Right cardiac atrium (tissue), 5 donors: ENCODE measurements at places on chromosomes 6 and 20. TPM values are rescaled to one million over a fixed set of nuclear protein-coding genes. Genes with fewer than 3 reads are reported as not detected.

GRCh38 chr20:10631126-10631525 is 42.7 kb downstream of the JAG1 start:
- no peak for DNase-seq

- DNase-seq: no peak
These were observed 26.2 kb downstream of the ATXN1 start for GRCh38 chr6:16735014-16735413.

Gene ACTL10
- total RNA-seq: 0.33 TPM

Gene XKR7
- total RNA-seq: not detected

Gene SIM1
- not detected for total RNA-seq

Gene MYB
- total RNA-seq: 0.12 TPM

DNA sequence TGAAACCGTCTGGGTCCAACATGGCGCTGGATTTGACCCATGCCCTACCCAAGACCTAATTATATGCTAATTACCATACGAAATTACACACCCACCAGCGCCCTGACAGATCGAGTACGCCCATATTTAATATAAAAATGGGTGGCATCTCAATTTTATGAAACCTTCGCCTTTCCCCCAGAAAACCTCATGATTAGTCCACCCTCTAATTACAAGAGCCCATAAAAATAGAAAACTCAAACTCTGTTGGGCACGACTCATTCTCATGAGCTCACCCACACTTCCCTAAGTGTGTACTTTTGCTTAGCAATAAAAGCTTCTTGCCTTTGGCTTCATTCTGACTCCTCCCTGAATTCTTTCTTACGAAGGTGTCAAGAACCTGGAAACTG is 136.4 kb downstream of the OR2B2 start:
- no peak for DNase-seq

- DNase-seq: no peak
These were observed 25.5 kb upstream of the PXDC1 start for GRCh38 chr6:3776881-3777507.

DNA sequence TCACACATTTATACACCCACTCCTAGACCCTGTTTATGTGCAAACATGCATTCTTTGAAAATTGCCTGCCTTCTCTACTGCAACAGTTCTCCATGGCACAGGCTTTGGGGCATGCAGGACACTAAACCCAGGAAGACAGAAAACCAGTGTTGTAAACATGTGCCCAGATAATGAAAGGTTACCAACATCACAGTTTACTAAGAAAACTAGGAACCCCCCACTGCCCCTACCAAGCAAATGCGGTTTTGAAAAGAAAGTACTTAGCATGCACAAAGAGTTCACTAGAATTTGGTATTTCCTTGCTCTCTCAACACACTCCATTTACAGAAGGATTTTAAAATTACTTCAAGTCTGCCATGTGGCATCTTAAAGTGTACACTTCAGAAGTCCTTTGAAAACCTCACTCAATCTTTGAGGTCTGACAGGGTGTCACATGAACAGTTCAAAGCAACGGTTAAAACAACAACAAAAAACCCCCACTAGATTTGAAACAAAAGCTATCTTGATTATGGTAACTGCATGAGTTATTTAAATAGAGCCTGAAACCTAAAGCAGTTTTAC is 245.0 kb downstream of the GMPR start:
- DNase-seq: no peak

GRCh38 chr6:124872361-124873065 is 89.7 kb upstream of the RNF217 start:
- DNase-seq: no peak

GRCh38 chr6:107353773-107354382 is 105.5 kb downstream of the PDSS2 start:
- DNase-seq: no peak

DNA sequence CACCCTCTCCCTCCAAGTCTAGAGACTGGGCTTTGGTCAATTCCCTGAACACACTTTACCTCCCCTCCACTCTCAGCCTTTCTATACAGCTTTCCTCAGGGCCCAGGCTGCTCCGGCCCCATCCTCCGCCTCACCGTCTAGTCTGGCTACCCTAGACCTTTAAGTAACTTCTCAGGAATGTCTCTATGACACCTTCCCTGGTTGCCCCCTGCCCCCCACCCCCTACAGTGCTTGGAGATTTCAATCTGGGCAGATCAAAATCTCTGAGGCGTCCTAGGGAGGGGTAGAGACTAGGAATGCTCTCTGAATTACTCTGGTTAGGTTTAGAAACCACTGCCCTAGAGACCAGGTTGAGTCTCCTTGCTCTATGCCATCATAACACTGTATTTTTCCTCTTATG is 6.1 kb downstream of the UBE2J1 start:
- no peak for DNase-seq

GRCh38 chr20:62653951-62654685 is 11.8 kb downstream of the SLCO4A1 start:
- peak; percentile 53 for DNase-seq

- DNase-seq: no peak
These were observed 47.9 kb downstream of the STK35 start for GRCh38 chr20:2149507-2149906.
